ENCODE measurements at places on chromosomes 4 and X.

DNA sequence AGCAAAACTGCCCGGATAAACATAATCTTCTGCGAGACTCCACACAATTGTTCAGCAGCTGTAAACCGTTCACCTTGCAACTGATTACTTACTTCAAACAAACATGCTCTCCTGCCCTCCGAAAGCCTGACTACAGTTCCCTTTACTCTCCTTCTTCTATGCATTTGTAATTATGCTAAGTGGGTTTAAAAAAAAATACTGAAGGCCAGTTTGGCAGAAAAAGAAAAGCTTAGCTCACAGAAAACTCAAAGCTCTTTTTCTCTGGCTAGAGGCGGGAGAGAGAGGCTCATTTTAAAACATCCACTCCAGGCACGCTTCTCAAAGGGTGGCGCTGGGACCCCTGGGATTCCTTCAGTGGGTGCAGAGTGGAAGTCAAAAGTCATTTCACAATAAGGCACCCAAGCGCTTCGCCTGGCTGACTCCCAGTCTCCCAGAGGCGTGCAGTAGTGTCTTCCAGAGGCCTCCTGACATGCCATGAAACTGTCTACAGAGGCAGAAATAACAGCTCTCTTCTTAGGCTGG is 1.9 kb downstream of the DHRSX start:
- no peak for DNase-seq

GRCh38 chrX:27186671-27187070 is 276.5 kb downstream of the PPP4R3C start:
- DNase-seq, result no peak

- no peak for DNase-seq
Observed at GRCh38 chrX:112832481-112833095, 8.0 kb downstream of the AMOT start.

GRCh38 chr4:163091685-163092034 is 75.0 kb downstream of the NAF1 start:
- no peak for DNase-seq

- DNase-seq, result no peak
Observed at GRCh38 chr4:20101831-20102230, 149.9 kb upstream of the SLIT2 start.

DNA sequence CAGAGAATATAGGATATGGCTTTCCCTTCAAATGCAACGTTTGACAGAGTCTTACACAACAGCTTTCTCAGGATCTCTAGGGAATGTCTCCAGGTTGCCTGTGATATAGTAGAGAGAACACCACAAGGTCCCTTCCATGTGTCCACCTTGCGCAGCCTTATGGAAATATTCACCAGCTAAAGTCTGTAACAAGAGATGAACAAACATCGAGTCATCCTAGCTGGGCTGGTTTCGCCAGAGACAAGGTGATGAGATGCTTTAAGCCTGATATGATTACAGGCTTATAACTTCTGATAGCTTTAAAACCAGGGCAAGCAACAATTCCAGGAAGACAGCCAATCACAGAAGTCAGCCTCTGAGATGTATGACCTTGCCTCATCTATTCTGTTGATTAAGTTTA is 83.8 kb downstream of the SEL1L3 start:
- no peak for DNase-seq

DNA sequence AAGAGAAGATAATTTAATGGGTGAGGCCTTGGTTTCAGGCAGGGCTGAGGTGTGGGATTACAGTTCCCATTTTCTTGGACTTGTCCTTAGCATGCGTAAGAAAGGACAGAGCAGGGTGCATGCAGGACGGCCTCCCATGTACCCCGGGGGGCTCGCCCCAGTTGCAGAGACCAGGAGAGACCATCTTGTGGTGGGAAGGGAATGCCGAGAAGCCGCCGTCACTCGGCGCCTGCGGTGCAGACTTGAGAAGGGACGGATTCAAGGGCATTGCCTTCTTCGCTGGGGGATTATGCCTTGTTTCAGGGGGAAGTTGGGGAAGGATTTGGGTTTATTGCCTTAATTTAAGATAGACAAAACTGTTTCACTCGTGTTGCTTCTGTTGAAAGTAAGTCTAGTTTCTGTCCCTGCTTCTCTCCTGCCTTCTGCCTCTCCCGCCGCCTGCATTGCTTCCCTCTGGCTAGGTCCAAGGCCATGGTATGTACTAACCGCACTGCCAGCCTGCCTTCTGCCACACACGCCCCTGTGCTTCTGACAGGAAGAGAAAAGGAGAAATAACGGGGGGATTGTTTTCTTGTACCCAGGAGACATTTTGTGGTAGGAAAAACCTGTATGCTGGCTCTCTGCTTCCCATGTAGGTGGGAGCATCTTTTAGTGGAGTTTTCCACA is 175.9 kb downstream of the DCLK2 start:
- DNase-seq, result no peak

- no peak for DNase-seq
Observed at GRCh38 chrX:148771440-148771839, 271.0 kb downstream of the AFF2 start.

- no peak for DNase-seq
Observed at GRCh38 chrX:70175338-70175737, 1.9 kb upstream of the DGAT2L6 start.

- DNase-seq, result no peak
Observed at GRCh38 chrX:151954730-151955129, 19.7 kb downstream of the GABRE start.

- DNase-seq, result no peak
Observed at GRCh38 chrX:72127332-72127731, 4.4 kb downstream of the RTL5 start.

- no peak for DNase-seq
Observed at GRCh38 chrX:118644378-118644777, 83.0 kb upstream of the IL13RA1 start.

- no peak for DNase-seq
Observed at GRCh38 chr4:97761445-97762114, 381.7 kb downstream of the STPG2 start.

DNA sequence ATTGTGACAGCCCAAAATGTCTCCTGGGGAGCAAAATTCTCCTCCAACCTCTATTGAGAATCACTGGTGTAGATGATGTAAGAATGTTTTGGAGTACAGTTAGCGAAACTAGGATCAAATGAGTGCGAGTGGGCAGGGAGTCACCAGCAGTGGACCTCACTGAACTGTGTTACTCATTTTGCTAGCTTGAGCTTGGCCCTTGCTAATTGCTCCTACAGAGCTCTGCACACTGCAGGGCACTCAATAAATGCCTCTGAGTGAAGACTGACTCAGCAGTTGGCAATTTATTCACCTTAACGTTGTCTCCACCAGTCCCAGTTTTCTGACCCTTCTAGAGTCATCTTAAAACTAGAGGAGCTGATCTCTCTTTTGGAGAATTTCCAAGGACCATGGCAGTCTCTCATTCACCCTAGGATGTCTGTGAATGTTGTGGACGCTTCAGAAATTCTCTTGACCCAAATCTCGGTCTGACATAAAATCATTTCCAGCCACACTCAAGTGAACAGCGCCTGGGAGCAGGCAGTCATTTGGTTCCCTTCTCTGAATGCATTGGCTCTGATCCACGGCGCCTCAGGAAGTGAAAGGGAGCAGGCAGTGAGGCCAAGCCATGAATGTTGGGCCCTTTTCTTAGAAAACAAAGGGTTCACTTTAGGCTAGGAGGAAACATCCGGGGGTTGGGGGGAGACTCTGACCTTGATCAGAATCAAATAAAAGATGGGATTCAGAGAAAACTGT is 148.1 kb downstream of the NWD2 start:
- DNase-seq, result no peak

DNA sequence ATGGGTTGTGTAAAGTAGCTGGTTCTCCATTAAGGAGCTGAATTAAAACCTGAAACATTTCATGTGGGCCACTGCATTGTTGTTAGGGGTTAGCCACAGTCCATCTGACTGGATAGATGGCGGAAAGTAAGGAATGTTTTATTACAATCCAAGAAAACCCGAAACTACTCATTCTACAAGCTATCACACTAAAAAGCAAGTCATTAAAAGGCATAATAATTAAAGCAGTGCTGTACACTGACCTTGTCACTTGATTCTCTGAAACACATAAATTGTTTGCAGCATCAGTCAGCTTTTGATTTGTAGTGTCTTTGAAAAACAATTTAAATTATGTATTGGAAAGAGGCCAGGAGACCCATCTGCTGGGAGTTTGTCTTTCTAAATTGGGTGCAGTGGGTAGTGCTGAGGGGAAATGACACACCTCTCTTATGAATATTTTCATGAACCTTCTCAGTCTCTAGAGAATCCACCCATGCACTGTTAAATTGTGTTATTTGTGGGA is 75.7 kb upstream of the ANK2 start:
- no peak for DNase-seq

- DNase-seq, result no peak
Observed at GRCh38 chr4:142262956-142263355, 583.1 kb downstream of the INPP4B start.
